ENCODE measurements at places on chromosomes 11 and 22.

- DNase-seq, result no peak
These were observed 1.7 kb upstream of the WEE1 start for GRCh38 chr11:9571763-9572115.

DNA sequence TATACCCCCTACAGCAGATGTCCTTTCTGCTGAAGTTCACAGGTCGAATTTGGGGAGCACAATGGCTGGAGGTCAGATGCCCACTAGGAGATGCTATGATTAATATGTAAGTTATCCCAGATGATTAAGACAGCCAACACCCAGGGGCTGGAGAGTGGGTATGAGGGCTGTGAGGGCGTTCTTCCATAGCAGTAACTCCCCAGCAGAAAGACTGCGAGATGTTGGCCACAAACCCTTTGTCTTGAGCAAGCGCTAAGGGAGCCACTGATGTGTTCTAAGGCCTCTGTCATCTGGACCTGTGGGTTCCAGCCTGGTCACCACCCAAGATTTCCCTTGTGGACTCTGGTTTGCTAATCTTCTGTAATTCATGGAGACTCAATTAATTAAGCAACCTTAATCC lies 77.6 kb downstream of the BMAL1 start:
- no peak for DNase-seq

DNA sequence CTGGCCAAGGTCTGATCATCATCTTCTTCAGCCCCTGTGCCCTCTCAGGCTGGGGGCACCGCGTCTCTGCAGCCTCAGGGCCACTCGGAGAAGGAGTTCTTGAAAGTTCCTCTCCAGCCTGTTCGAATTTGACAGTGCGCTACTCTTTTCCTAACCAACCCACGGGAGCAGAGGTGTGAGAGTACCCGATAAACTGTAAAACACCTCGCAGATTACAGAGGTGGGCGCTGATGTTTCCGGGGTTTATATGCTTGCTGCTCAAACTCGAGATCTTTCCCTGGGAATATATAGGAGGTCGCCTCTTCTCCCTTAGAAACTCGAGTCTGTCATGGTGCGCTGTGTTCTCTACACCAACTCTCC lies 515 bp downstream of the CTR9 start:
- no peak for DNase-seq

GRCh38 chr11:44608651-44608990 lies 43.2 kb downstream of the CD82 start:
- DNase-seq, result no peak

GRCh38 chr11:35523861-35524260 lies 1.6 kb downstream of the PAMR1 start:
- DNase-seq, result no peak
